Mucosa of descending colon (tissue), 3 donors: ENCODE measurements at places on chromosomes 1 and 21. TPM values are rescaled to one million over a fixed set of nuclear protein-coding genes. Genes with fewer than 3 reads are reported as not detected.

Gene PDE4B
- total RNA-seq = 6.6 TPM

Gene CELA2A
- not detected for total RNA-seq

Gene INSRR
- 0.06 TPM for total RNA-seq

Gene CCDC181
- 0.27 TPM for total RNA-seq

Gene CAPN9
- total RNA-seq = 11.4 TPM

Gene ZNF672
- 29.6 TPM for total RNA-seq

Gene HCN3
- 10.8 TPM for total RNA-seq

Gene DCST2
- 2.3 TPM for total RNA-seq

Gene RSPH1
- total RNA-seq = 4.5 TPM

Gene DFFB
- total RNA-seq = 8.4 TPM

Gene ELF3
- total RNA-seq = 623 TPM

Gene EPHA10
- total RNA-seq = 45.3 TPM

Gene ANKRD65
- 0.81 TPM for total RNA-seq

Gene RPE65
- not detected for total RNA-seq

Gene WNT2B
- total RNA-seq = 6.7 TPM

Gene COL16A1
- total RNA-seq = 62.9 TPM

Gene PDXK
- total RNA-seq = 113 TPM

Gene TP73
- 0.12 TPM for total RNA-seq

Gene TCP10L
- 0.14 TPM for total RNA-seq

Gene SH2D1B
- 0.93 TPM for total RNA-seq
